ENCODE measurements at places on chromosomes 7 and 10.

GRCh38 chr10:122435212-122435827 lies 19.1 kb upstream of the ARMS2 start:
- no peak for DNase-seq

- DNase-seq: no peak
Observed at GRCh38 chr10:88582806-88583583, at the start of gene RNLS. TSS of gene RNLS (minus strand) at chr10:88583318.

DNA sequence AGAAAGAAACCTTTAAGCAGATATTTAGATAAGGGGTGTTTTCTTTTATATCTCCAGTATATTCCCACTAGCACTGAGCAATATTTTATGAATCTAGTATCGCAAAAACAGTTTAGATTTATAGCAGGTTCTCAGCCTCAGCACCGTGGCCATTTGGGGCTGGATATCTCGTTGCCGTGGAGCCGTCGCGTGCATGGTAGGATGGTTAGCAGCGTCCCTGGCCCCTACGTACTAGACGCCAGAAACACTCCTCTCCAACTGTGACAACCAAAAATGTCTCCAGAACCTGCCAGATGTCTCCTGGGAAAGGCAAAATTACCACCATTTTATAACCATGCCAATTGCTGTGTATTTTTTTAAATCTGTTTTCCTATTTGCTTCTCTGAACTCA lies 172.9 kb downstream of the CACNB2 start:
- DNase-seq: no peak

DNA sequence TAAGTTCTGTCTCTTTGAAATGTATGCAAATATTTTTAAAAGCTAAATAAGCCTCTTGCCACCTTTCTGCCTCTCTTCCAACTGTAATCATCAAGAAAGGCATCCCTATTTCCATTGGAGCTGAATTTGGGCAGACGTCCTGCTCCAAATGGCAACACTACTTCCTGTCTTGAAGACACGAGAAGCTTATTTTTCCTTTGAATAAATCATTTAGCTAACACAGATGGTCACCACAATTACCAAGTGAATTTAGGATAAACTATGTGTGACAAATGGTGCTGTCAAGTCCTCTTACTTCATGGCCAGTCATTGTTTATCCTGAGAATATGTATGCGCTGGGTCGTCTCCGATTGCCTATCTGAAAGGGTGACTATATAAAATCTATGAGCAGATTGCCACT lies 268.0 kb downstream of the ANKRD7 start:
- DNase-seq: no peak

DNA sequence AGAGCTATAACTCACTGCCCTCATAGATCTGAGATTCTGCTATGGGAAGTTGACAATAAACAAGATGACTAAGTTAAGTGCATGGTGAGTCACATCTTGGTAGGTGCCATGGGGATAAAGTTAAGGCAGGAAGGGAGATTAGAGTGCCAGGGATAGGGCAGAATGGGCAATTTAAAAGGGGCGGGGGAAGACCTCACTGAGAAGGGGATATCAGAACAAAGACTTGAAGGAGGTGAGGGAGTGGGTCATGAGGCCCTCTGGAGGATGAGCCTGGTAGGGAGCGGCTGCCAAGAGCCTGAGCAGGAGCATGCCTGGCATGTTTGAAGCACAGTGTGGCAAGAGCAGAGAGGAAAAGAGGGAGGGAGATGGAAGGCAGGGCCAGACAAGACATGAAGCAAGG lies 34.8 kb upstream of the INMT start:
- no peak for DNase-seq

DNA sequence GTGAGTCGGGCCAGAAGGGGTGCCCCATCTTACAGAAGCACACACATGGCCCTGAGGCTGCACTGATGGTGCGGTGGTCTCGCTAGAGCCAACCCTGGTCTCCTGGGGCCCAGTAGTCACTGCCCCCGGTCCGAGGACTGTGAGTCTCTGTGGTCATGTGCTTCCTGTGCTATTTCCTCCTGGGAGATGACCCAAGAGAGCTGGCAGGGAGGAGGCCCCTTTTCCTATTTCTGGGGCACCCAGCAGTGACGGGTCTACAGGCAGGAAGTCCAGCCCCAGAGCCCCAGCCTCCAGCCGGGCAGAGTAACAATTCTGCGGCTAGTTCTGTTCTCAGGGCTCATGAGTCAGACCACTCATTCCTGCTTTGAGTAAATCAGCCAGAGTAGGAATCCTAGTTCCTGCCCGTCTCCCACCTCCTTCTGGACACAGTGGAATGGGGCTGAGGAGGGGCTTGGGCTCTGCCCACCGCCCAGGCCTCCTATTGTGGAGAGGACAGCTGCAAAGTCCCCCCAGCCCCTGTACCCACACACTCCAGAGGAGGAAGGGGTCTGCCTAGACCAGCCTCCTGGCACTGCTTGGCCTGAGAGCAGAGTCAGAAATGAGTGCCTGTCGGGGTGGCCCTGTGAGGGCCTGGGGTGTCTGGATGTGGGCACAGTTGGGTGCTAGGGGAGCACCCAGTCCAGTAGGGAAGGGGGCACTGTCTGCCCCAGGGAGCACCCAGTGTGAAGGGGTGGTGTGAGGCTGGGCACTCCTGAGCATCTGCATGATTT lies 80.5 kb upstream of the PPIF start:
- DNase-seq: no peak
